ENCODE measurements at places on chromosomes 1 and 21. TPM values are rescaled to one million over a fixed set of nuclear protein-coding genes. Genes with fewer than 3 reads are reported as not detected.
A peak's percentile ranks its signal among the peaks of the same experiment; 100 is the strongest.

Gene ARPC5
- total RNA-seq = 48.3 TPM

Gene CD247
- 3.7 TPM for total RNA-seq

GRCh38 chr1:61605607-61606321 is 119.2 kb downstream of the TM2D1 start:
- H3K4me1 ChIP-seq = peaks cover 4% of the 10 kb centered on the region
- H3K36me3 ChIP-seq = no peaks in the 10 kb centered on the region
- H3K27me3 ChIP-seq = no peaks in the 10 kb centered on the region
- peak overlapping the region; percentile 51 for H3K4me3 ChIP-seq
- peak overlapping the region; percentile 91 for H3K27ac ChIP-seq

DNA sequence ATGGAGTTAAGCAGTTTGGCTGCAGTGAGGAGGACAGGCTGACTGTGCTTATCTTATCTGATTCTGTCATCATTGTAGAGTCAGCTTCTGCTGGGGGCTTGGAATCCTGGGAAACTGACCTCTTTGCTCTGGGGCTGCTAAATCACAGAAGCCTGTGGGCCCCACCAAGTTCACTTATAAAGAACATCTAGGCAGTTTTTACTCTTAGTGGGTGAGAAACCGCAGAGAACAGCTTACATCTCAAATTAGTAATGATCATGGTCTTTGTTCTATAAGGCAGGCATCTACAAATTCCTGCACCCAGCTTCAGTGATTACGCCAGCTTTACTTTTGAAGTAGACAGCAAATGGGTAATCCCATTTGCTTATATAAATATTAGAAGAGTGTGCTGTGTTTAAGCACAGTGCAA is 75.7 kb downstream of the ZC3H11B start:
- DNase-seq = no peak
- no peak overlapping the region for H3K27ac ChIP-seq
- no peak overlapping the region for H3K4me3 ChIP-seq
- H3K36me3 ChIP-seq = no peaks in the 10 kb centered on the region

- no peak for DNase-seq
- no peaks in the 10 kb centered on the region for H3K36me3 ChIP-seq
- H3K4me1 ChIP-seq = no peaks in the 10 kb centered on the region
- H3K4me3 ChIP-seq = no peak overlapping the region
- H3K27ac ChIP-seq = no peak overlapping the region
Measured at GRCh38 chr1:36851087-36851486, 183.2 kb downstream of the GRIK3 start.

GRCh38 chr1:225987491-225988316 is 11.4 kb downstream of the SDE2 start:
- H3K4me1 ChIP-seq = no peaks in the 10 kb centered on the region
- H3K27me3 ChIP-seq = no peaks in the 10 kb centered on the region
- no peak overlapping the region for H3K4me3 ChIP-seq
- DNase-seq = no peak
- H3K27ac ChIP-seq = no peak overlapping the region

DNA sequence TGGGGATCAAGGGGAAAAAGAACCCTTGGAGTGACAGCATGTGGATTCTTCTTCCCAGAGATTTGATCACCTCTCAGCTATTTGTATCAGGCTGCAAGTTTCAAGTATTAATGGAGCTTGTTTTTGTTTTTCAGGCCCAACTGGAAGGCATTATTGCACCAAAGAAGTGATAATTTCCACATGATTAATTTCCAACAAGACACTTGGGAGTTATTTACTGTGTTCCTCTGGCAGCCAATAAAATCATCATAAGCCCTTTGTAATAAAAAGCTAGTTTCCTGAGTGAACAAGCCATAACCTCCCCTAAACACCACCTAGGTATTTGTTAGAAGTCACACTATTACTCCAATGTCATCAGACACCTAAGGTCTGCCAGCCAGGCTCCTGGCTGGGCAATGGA is 8.2 kb downstream of the DNALI1 start:
- peaks cover 54% of the 10 kb centered on the region for H3K36me3 ChIP-seq
- no peak overlapping the region for H3K4me3 ChIP-seq
- H3K4me1 ChIP-seq = no peaks in the 10 kb centered on the region
- no peak overlapping the region for H3K27ac ChIP-seq
- no peaks in the 10 kb centered on the region for H3K27me3 ChIP-seq

DNA sequence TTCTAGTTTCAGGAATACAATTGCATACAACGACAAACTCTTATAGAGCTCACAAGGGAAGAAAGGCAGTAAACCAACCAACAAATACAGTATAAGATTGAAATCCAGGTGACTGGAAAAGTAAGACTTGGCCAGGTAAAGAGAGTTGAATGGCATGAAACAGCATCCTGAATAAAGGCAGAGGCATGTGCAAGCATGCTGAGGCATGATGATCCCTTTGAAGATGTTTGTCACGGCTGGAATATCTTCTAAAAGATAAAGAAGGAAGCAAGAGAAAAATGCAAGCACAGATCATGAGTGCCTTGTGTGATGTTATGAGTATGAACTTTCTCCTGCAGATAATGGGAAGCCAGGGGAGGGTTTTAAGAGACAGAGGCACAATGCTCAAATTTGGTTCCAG is 83.3 kb upstream of the SPATA6 start:
- no peak overlapping the region for H3K4me3 ChIP-seq
- no peak for DNase-seq
- no peaks in the 10 kb centered on the region for H3K27me3 ChIP-seq
- no peaks in the 10 kb centered on the region for H3K36me3 ChIP-seq
- H3K4me1 ChIP-seq = no peaks in the 10 kb centered on the region

- no peaks in the 10 kb centered on the region for H3K4me1 ChIP-seq
- H3K27me3 ChIP-seq = no peaks in the 10 kb centered on the region
- no peak overlapping the region for H3K27ac ChIP-seq
- no peak for DNase-seq
- no peak overlapping the region for H3K4me3 ChIP-seq
- H3K36me3 ChIP-seq = no peaks in the 10 kb centered on the region
Measured at GRCh38 chr1:201269281-201269680, 14.0 kb upstream of the PKP1 start.

- H3K4me1 ChIP-seq = peaks cover 2% of the 10 kb centered on the region
- H3K4me3 ChIP-seq = no peak overlapping the region
- no peak overlapping the region for H3K27ac ChIP-seq
- DNase-seq = no peak
- no peaks in the 10 kb centered on the region for H3K36me3 ChIP-seq
Measured at GRCh38 chr21:31879911-31880310, 7.1 kb downstream of the HUNK start.
